ENCODE measurements at places on chromosomes 3 and 15. TPM values are rescaled to one million over a fixed set of nuclear protein-coding genes. Genes with fewer than 3 reads are reported as not detected.

Gene NDUFB4
- total RNA-seq = 113 TPM

Gene CILP
- total RNA-seq = not detected

Gene IL17RC
- total RNA-seq = 25.7 TPM

Gene GASK1A
- not detected for total RNA-seq

Gene LRRC3B
- not detected for total RNA-seq

DNA sequence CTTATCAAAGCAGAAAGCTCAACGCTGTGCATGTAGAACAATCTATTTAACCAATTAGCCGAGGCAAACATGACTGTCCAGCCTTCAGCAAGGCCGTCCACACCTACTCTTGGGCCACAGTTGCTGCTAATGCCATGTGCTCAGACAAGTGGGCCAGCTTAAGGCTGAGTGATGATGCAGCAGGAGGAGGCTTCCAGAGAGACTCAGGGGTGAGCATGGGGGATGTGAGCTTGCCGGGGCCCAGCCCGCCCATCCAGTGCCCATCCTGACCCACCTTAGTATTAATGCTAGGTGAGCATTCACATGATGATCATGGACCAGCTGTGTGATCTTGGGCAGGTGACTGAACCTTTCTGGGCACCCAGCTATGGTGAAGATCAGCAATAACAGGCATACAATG, 150.1 kb downstream of the TPRA1 start:
- H3K27ac ChIP-seq = no peak overlapping the region
- H3K4me3 ChIP-seq = no peak overlapping the region
- H3K36me3 ChIP-seq = no peaks in the 10 kb centered on the region
- peaks cover 23% of the 10 kb centered on the region for H3K27me3 ChIP-seq
- no peak for DNase-seq

DNA sequence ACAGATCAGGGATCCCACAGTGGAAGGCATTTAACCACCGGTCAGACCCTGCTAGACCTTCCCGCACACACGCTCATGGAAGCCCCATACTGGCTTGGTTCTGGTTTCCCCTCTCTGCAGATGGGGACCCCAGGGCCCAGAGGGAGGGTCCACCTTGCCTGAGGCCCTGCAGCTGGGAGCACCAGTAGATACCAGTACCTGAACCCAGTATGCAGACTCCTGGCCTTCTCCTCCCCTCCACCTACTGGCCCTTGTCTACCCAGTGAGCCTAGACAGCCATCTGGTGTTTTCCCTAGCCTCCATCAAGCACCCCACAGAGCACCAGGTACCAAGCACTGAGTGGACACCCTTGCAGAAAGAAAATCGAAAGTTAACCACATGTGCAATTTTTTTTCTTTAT, 65.1 kb downstream of the MEGF11 start:
- no peak for DNase-seq
- H3K27ac ChIP-seq = no peak overlapping the region
- no peak overlapping the region for H3K4me3 ChIP-seq
- no peaks in the 10 kb centered on the region for H3K4me1 ChIP-seq
- H3K36me3 ChIP-seq = no peaks in the 10 kb centered on the region

GRCh38 chr15:68200016-68200861, 4.9 kb downstream of the CALML4 start:
- H3K36me3 ChIP-seq = peaks cover 51% of the 10 kb centered on the region
- no peak overlapping the region for H3K4me3 ChIP-seq
- peak overlapping the region; percentile 40 for H3K27ac ChIP-seq
- no peaks in the 10 kb centered on the region for H3K27me3 ChIP-seq
- H3K4me1 ChIP-seq = no peaks in the 10 kb centered on the region

GRCh38 chr3:151346292-151346691, 16.9 kb upstream of the P2RY13 start:
- H3K36me3 ChIP-seq = no peaks in the 10 kb centered on the region
- DNase-seq = no peak
- H3K27me3 ChIP-seq = no peaks in the 10 kb centered on the region
- no peak overlapping the region for H3K4me3 ChIP-seq

- no peaks in the 10 kb centered on the region for H3K27me3 ChIP-seq
- H3K36me3 ChIP-seq = peaks cover 8% of the 10 kb centered on the region
- DNase-seq = no peak
- no peak overlapping the region for H3K4me3 ChIP-seq
- H3K4me1 ChIP-seq = no peaks in the 10 kb centered on the region
- no peak overlapping the region for H3K27ac ChIP-seq
These were observed 30.5 kb upstream of the ICE2 start for GRCh38 chr15:60509470-60509869.

DNA sequence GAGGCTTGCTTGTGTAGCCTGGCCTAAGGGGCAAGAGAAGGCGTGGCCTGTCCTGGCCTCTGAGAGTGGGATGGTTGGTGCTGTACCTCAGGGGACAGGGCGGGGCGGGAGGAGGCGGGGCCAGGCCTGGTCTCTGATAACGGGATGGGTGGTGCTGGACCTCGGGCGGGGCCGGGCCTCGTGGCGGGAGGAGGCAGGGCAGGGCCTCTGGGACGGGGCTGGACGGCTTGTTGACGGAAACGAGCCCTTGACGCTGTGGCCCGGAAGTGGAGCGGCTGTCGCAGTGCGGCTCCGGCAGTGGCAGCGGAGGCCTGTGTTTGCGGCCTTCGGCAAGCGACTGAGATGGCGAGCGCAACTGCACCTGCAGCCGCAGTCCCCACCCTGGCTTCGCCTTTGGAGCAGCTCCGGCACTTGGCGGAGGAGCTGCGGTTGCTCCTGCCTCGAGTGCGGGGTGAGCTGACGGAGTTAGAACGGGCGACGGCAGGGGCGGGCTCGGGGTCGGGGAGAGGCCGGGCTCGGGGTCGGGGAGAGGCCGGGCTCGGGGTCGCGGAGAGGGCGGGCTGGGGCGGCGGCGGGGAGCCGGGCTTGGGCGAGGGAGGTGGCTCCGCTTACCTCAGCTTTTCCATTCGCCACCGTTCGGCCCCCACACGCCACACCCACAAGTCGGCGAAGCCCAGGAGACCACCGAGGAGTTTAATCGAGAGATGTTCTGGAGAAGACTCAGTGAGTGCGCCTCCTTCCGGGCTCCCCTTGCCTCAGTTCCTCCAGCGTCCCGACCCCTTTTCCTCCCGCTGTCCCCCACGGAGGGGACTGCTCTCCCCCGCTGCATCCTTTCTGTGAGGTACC, at the start of gene CCNDBP1:
Gene CCNDBP1 (plus strand): TSS at position 247 of the 846 bp plus-strand sequence. CDS start 96 bp downstream, at position 343.
- peaks cover 37% of the 10 kb centered on the region for H3K36me3 ChIP-seq
- no peaks in the 10 kb centered on the region for H3K27me3 ChIP-seq
- peak within 1 kb of the TSS; percentile 93 for H3K27ac ChIP-seq
- peak within 1 kb of the TSS; percentile 93 for H3K4me3 ChIP-seq
- peaks cover 10% of the 10 kb centered on the region for H3K4me1 ChIP-seq
- DNase-seq = peak; percentile 88

- DNase-seq = no peak
- H3K27ac ChIP-seq = no peak overlapping the region
- peaks cover 11% of the 10 kb centered on the region for H3K4me1 ChIP-seq
- no peaks in the 10 kb centered on the region for H3K27me3 ChIP-seq
These were observed 127.8 kb downstream of the RBMS3 start for GRCh38 chr3:29408676-29409075.

Data from MCF 10A (cell line).